ENCODE measurements at places on chromosomes 5 and 9. TPM values are rescaled to one million over a fixed set of nuclear protein-coding genes. Genes with fewer than 3 reads are reported as not detected.

GRCh38 chr5:23530571-23530970, 23.2 kb downstream of the PRDM9 start:
- no peaks in the 10 kb centered on the region for H3K36me3 ChIP-seq
- H3K4me1 ChIP-seq = no peaks in the 10 kb centered on the region
- no peak overlapping the region for H3K4me3 ChIP-seq
- no peaks in the 10 kb centered on the region for H3K27me3 ChIP-seq
- no peak overlapping the region for H3K27ac ChIP-seq
- DNase-seq = no peak

GRCh38 chr5:16392718-16393117, 72.9 kb downstream of the ZNF622 start:
- H3K27ac ChIP-seq = no peak overlapping the region
- no peaks in the 10 kb centered on the region for H3K4me1 ChIP-seq
- H3K27me3 ChIP-seq = no peaks in the 10 kb centered on the region
- H3K36me3 ChIP-seq = no peaks in the 10 kb centered on the region
- no peak for DNase-seq

The NR3C1 gene
- total RNA-seq = 10.5 TPM

DNA sequence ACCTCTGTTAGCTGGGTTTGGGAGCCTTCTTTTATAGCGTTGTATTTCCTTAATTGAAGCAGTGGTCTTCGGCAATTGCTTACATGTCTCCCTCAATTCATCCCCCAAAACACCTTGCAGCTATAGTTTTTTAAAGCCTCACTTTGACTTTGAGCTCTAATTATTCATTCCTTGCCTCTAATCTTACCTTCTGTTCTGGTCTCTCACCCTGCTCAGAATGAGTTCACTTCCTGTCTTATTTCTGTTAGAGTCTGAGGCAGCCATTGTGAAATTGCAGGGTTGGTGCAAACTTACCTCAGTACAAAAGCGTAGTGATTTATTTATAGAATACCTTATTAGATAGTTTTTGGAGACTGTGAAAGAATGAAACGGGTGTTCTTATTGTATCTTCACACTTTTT, 35.0 kb downstream of the AOPEP start:
- H3K27ac ChIP-seq = no peak overlapping the region
- H3K36me3 ChIP-seq = peaks cover 18% of the 10 kb centered on the region
- DNase-seq = no peak
- H3K27me3 ChIP-seq = no peaks in the 10 kb centered on the region
- H3K4me1 ChIP-seq = no peaks in the 10 kb centered on the region

The NPR3 gene
- not detected for total RNA-seq

DNA sequence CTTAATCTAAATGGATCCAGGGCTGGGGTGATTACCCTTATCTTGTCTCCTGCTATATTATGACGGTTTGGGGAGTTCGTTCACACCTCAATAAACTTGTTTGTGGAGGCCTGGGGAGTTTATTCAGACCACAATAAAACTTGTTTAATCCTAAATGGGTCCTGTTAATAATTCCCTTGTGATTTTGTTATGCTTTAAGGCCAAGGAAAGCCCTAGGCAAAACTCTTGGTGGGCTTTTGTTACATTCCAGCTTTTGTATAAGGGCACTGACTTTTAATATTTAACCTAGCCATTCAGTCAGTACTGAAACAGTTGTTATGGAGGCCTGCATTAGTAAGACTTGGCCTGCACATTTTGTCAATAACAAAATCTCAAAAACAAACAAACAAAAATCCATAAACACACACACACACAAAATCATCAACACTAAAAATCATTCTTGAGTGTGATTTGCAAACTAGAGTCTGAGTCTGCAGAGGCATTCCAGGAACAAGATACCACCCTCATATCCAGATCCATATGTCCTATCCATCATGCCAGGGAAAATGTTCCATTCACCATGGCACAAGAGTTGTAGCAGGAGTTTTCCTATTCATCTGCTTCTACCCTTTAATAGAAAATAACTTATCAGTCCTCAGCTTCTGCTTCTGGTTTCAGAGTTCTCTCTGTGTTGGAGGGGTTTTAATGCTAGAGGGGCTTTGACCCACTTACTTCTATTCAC, 421.7 kb downstream of the AGTPBP1 start:
- H3K27me3 ChIP-seq = no peaks in the 10 kb centered on the region
- DNase-seq = no peak
- H3K4me1 ChIP-seq = no peaks in the 10 kb centered on the region
- H3K36me3 ChIP-seq = no peaks in the 10 kb centered on the region

The UQCRQ gene
- total RNA-seq = 75.4 TPM

- no peaks in the 10 kb centered on the region for H3K4me1 ChIP-seq
- no peak for DNase-seq
- no peaks in the 10 kb centered on the region for H3K27me3 ChIP-seq
- H3K27ac ChIP-seq = no peak overlapping the region
- H3K4me3 ChIP-seq = no peak overlapping the region
- peaks cover 5% of the 10 kb centered on the region for H3K36me3 ChIP-seq
These were observed 111.3 kb downstream of the SSBP2 start for GRCh38 chr5:81639556-81639955.

The SPATA31E1 gene
- not detected for total RNA-seq

GRCh38 chr9:95854386-95855020, 21.0 kb upstream of the ERCC6L2 start:
- no peak for DNase-seq
- no peak overlapping the region for H3K4me3 ChIP-seq
- no peak overlapping the region for H3K27ac ChIP-seq
- no peaks in the 10 kb centered on the region for H3K27me3 ChIP-seq
- no peaks in the 10 kb centered on the region for H3K36me3 ChIP-seq

- H3K27me3 ChIP-seq = no peaks in the 10 kb centered on the region
- peaks cover 85% of the 10 kb centered on the region for H3K4me1 ChIP-seq
- no peak overlapping the region for H3K27ac ChIP-seq
- no peak for DNase-seq
- peaks cover 33% of the 10 kb centered on the region for H3K36me3 ChIP-seq
These were observed 17.7 kb upstream of the FAM120AOS start for GRCh38 chr9:93471124-93471523.

The APBA1 gene
- 3.6 TPM for total RNA-seq

The PCDHB12 gene
- total RNA-seq = not detected

GRCh38 chr5:32489791-32490562, 45.4 kb upstream of the ZFR start:
- H3K4me3 ChIP-seq = no peak overlapping the region
- DNase-seq = peak; percentile 76
- no peak overlapping the region for H3K27ac ChIP-seq
- H3K27me3 ChIP-seq = no peaks in the 10 kb centered on the region
- H3K4me1 ChIP-seq = no peaks in the 10 kb centered on the region

DNA sequence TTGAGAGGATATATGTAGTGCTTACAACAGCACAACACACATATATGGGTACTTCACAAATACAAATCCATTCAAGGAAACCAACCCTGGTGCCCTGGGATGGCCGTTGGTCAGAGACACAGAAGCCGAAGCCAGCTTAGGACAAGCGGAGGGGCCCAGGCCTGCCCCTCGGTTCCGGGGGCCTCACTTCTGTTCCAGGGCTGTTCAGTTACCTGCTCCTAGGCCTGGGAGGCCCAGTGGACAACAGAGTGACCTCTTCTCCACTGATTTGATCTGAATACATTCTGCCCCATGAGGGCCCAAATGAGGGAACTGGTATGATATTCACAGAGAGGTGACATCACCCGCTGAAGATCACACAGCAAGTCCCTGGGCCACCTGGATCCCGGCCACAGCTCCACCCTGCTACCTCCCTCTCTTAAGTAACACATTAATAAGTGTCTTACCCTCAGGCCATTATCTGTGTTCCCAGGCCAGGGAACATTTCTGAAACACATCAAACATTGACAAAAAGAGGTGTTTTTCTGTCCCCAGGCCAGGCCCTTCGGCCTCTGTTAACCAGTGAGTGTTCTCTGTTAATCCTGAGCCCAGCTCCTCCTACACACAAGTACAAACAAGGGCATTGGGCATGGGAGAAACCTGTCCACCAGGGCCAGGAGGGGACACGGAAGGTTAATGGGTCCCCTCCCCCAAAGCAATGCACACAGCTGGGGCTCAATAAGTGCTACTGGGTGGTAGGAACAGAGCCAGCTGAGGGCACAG, 4.5 kb upstream of the GRHPR start:
- H3K4me3 ChIP-seq = no peak overlapping the region
- no peak overlapping the region for H3K27ac ChIP-seq
- DNase-seq = no peak
- H3K4me1 ChIP-seq = peaks cover 17% of the 10 kb centered on the region
- H3K27me3 ChIP-seq = no peaks in the 10 kb centered on the region
- no peaks in the 10 kb centered on the region for H3K36me3 ChIP-seq

DNA sequence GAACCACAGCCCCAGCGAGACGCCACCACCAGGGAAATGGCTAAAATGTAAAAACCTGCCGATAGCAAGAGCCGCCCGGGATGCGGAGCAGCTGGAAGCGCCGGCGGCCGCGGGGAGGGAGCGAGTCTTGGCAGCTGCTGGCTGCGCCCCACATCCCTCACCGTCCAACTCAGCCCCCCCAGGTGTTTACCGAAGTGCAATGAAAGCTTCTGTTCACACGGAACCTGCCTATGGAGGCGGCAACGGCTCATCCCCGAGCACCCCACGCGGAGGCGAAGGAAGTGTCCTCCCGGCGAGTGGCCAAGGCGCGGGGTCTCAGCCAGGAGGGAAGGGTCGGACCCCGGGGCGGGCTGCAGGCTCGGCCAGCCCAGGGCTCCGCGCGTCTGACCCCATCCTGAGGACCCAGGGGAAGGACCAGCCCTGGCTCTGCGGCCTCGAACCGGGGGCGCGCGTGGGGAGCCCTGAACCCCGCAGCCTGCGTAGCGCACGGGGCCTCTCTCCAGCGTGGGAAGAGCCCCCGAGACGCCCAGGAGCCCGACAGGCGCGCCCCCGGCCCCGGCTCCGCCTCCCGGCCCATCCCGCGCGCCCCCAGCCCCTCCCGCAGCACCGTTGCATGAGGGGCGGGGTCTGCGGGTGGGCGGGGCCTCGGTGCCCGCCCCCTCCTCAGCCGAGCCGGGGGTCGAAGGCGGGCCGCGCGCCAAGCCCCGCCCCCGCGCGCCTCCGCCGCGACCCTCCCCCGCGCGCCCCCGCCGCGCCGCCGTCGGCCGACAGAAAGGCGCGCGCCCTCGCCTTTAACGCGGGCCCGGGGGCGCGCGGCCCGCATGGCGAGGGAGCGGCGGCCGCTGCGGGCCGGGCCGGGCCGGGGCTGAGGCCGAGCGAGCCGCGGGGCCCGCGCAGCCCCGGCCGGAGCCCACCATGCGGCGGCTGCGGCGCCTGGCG, at the start of gene DIPK1B:
Gene DIPK1B (plus strand): TSS at position 822 of the 939 bp plus-strand sequence. CDS start 94 bp downstream, at position 916.
- peak within 1 kb of the TSS; percentile 39 for H3K27ac ChIP-seq
- H3K4me1 ChIP-seq = peaks cover 36% of the 10 kb centered on the region
- H3K4me3 ChIP-seq = peak within 1 kb of the TSS; percentile 50
- peaks cover 35% of the 10 kb centered on the region for H3K27me3 ChIP-seq
- peak; percentile 81 for DNase-seq
- H3K36me3 ChIP-seq = no peaks in the 10 kb centered on the region

The AQP3 gene
- 37.5 TPM for total RNA-seq

DNA sequence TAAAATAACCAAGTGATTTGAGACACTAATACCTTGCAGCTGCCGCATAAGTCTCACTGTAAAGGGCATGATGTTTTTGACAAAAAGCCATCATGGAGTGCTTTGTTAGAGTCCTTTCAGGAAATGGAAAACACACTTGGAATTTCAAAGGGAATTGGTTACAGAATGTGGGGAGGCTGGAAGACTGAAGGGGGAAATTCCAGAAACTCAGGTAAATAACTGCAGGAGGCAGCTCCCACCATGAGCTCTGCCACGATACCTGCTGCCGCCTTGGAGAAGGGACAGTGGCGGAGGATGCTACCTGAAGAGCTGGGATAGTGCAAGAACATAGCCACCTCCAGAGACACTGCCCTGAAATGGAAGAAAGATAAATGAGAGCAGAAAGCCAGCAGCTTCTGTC, 66.9 kb downstream of the PRKACG start:
- H3K36me3 ChIP-seq = no peaks in the 10 kb centered on the region
- no peak overlapping the region for H3K4me3 ChIP-seq
- H3K4me1 ChIP-seq = no peaks in the 10 kb centered on the region
- H3K27ac ChIP-seq = no peak overlapping the region
- H3K27me3 ChIP-seq = no peaks in the 10 kb centered on the region

The LAMC3 gene
- not detected for total RNA-seq

The KCNV2 gene
- not detected for total RNA-seq

The MARCOL gene
- total RNA-seq = not detected

The SGCD gene
- 0.58 TPM for total RNA-seq

DNA sequence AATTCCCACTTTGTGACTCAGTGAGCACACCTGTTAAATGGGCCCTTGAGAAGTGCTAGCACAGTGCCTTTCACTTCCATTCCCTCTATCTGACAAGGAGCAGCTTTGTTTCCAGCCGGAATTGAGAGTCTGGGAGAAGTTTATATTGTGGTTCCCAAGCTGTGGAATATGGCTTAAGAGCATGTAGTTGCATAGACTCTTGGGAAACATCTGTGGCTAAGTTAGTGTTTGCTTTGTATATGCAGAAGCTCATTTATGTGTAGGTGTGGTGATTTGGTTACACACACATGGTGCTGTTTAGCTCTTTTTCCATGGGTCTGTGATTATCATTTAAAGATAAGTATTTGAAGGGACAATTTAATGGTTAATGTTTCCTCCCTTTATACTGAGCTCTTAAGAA, 110.5 kb upstream of the HMHB1 start:
- H3K27ac ChIP-seq = no peak overlapping the region
- no peaks in the 10 kb centered on the region for H3K27me3 ChIP-seq
- no peak for DNase-seq
- H3K4me3 ChIP-seq = no peak overlapping the region
- H3K36me3 ChIP-seq = no peaks in the 10 kb centered on the region

DNA sequence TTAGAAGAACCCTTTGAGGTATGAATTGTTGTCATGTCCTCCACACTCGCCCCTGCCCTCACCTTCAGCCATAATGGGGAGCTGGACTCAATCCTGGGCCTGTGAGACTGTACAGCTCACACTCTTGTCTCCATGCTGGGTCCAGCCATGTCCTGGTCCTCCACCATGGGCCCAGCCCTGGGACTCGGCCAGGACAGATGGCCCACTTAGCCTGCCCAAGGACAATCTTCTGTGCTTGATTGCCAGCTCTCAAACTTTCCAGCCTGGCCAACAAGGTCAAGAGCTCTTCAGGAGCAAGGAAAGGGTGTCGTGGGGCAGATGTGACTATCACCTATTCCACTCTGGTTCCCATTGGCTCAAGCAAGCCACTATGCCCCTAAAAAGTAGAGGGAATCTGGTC, 90.8 kb downstream of the HRH2 start:
- H3K4me1 ChIP-seq = no peaks in the 10 kb centered on the region
- DNase-seq = no peak

The STOML2 gene
- 80.8 TPM for total RNA-seq
